Heart left ventricle (tissue), 16 donors: ENCODE measurements at places on chromosomes 7 and 10. TPM values are rescaled to one million over a fixed set of nuclear protein-coding genes. Genes with fewer than 3 reads are reported as not detected.

OR6B1 gene
- not detected for total RNA-seq

ZSCAN21 gene
- total RNA-seq, result 8.7 TPM

NPSR1 gene
- not detected for total RNA-seq

DGKI gene
- total RNA-seq, result 1.0 TPM

HSPA14 gene
- total RNA-seq, result 6.2 TPM

LDB3 gene
- 976 TPM for total RNA-seq

ZNF248 gene
- total RNA-seq, result 11.1 TPM

PRLHR gene
- not detected for total RNA-seq

PDZD7 gene
- 0.97 TPM for total RNA-seq

C10orf105 gene
- not detected for total RNA-seq

NAMPT gene
- total RNA-seq, result 88.0 TPM

MKI67 gene
- total RNA-seq, result 0.09 TPM

CH25H gene
- 0.35 TPM for total RNA-seq

SFMBT2 gene
- 10.0 TPM for total RNA-seq

C10orf143 gene
- 1.0 TPM for total RNA-seq

GNGT1 gene
- total RNA-seq, result not detected

GIMAP1 gene
- 3.4 TPM for total RNA-seq

GRM3 gene
- total RNA-seq, result not detected

EPHA1 gene
- 0.51 TPM for total RNA-seq

FAM221A gene
- total RNA-seq, result 3.3 TPM

FBXO24 gene
- total RNA-seq, result 0.25 TPM

NODAL gene
- not detected for total RNA-seq

BICC1 gene
- 10.1 TPM for total RNA-seq

PAPOLB gene
- total RNA-seq, result not detected

CYP2C9 gene
- total RNA-seq, result not detected

RALA gene
- 21.5 TPM for total RNA-seq

NYAP1 gene
- 0.32 TPM for total RNA-seq

PRPS1L1 gene
- not detected for total RNA-seq

DEPP1 gene
- total RNA-seq, result 19.1 TPM

PLPP4 gene
- 0.29 TPM for total RNA-seq

GIMAP6 gene
- total RNA-seq, result 23.8 TPM

OR2A7 gene
- total RNA-seq, result 0.81 TPM

RBP4 gene
- total RNA-seq, result 0.89 TPM
